ENCODE measurements at places on chromosomes 12 and 14.

DNA sequence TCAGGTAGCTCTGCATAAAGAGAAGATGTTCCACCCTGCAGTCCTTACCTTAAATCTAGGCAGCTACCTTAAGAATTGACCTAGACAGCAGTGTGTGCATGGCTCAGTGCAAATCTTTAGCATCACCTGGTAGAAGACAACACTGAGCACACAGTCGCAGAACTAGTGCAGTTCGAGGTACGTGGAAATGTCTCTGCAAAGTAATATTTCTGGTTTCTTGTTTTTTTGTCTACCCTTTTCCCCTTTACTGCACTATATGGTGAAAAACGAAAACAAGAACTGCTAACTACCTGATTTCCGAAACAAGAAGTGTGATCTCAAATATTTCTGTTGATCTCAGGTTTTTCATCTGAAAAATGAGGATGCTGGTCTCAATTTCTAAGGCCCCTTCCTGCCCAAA lies 82.5 kb downstream of the ETV6 start:
- DNase-seq, result no peak

- no peak for DNase-seq
These were observed 70.2 kb downstream of the BAZ1A start for GRCh38 chr14:34804933-34805332.

DNA sequence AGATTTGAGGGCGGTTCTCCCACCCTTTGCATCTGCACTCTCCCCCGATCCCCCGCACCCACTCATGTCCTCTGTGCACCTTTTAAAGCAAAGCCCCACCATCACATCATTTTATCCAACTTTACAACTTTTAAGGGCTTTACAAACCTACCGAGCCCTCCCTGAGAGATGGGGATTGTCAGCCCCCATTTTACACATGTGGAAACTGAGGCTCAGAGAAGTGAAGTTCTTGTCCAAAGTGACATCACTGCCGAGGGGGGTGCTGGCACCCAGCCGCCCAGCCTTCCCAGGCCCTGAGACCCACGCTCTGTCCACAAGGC lies 334.2 kb downstream of the MED13L start:
- DNase-seq, result no peak

- no peak for DNase-seq
These were observed 24.7 kb upstream of the KRT78 start for GRCh38 chr12:52873513-52873831.

GRCh38 chr12:54660320-54660962 lies 12.3 kb upstream of the DCD start:
- DNase-seq, result no peak

DNA sequence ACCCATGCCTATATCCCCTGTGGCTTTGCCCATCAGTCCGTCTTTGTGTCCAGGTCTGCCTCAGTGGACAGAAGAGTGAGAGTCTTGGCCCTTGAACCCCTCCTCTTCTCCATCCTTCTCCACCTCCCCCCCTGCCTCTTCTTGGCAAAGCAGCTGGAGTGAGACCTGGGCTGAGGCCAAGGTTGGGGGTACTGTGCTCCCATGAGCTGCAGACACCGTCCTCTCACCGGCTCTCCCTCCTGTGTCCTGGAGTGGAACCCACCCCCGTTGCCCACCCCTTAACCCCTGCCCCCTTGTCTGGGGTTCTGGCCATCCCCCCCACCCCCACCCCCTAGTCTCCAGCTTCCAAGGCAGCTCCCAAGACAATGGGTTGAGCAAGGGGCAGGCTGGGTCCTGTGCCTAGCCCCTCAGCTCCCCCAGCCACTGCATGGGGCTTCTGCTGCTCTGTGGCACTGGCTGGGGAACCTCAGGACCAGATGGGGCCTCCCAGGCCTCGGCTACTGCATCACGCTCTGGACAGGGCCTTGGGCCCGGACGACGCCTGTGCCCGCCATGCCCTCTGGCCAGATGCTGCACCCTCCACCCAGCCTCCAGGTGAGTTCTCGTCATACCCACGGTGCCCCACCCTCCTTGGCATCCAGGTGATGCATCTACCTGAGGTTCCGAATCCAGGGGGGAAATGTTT lies 35.7 kb downstream of the RTL1 start:
- DNase-seq, result no peak

GRCh38 chr14:94650806-94651805 lies 38.9 kb downstream of the SERPINA3 start:
- no peak for DNase-seq

- DNase-seq, result no peak
These were observed 41.1 kb downstream of the CACNA2D4 start for GRCh38 chr12:1877169-1877878.

GRCh38 chr14:23528555-23528954 lies 23.0 kb downstream of the ZFHX2 start:
- DNase-seq, result no peak

- no peak for DNase-seq
These were observed 817 bp upstream of the IPO8 start for GRCh38 chr12:30696486-30696885.

GRCh38 chr12:130014485-130014807 lies 110.6 kb upstream of the TMEM132D start:
- peak; percentile 7 for DNase-seq

DNA sequence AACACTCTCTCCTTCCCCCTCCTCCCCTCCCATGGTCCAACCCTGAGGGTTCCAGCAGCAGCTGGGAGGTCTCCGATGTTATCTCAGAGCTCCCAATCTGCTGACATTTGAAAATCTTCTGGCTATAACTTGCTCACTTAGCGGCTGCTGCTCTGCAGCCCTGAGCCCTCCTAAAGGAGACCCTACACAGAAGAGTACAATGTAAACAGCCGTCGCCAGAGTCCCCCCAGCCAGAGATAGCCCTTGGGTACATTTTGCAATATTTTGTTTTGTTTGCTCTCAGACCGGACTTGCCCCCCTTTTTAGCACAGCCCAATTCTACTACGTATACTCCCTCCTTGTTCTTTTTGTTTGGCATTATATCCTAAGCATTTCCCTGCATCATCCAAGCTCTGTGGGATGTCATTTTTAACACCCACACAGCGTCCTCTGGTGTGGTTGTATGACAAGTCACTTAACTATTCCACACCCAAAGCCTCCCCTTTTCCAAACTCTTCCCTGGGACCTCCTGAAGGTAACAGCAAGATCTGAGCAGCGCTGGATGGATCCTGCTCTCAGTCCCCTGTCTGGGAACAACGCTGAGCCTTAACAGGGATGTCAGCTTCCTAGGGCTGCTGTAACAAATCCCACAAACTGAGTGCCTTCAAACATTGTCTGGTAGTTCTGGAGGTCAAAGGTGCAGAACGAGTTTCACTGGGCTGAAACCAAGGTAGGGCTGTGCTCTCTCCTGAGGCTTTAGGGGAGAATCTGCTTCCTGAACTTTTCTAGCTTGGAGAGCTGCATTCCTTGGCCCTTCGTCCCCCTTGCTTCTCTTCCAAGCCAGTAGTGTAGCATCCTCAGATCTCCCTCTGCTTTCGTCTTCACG lies 25.3 kb upstream of the TCL1B start:
- no peak for DNase-seq

DNA sequence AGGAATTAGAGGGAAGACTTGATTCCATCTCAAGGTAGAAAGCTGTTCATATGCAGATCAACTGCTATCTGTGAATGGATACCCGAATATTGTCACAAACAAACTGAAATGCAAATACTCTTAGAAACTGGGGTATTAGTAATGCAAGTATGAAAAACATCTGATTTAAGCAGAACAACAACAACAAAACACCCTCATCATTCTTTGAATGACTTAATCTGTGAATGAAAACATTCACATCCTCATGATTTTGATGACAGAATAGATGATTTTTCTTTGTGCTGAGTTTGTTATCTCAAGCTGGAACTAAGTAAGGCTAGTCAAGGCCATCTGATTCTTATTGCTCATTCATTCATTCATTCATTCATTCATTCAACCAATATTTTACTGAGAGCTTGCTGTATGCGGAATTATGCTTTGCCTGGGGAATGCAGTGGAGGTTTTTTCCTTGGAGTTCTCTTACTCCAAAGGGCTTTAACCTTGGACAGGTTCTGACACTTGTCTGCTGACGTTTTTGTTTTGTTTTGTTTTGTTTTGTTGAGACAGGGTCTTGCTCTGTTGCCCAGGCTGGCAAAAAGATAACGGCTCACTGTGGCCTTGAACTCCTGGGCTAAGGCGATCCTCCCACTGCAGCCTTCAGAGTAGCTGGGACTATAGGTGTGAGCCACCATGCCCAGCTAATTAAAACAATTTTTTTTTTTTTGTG lies 23.3 kb downstream of the OR10G3 start:
- DNase-seq, result no peak

DNA sequence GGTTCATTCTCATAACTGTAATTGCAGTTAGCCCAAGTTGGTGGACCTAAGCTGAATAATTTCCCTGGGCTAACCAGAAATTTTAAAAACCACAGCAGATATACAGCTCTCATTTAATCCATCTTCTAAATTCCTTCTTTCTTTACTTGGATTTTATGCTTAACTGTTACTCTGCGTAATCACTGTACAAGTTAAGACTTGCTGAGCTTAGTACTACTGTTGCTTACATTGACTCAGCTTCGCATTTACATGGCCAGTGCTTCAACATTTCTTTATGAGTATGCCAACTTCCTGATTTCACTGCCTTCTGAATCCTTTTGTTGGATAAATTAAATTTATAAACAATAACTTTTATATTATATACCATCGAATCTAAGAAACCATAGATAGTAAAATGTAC lies 147.4 kb downstream of the SLC38A4 start:
- DNase-seq, result no peak

DNA sequence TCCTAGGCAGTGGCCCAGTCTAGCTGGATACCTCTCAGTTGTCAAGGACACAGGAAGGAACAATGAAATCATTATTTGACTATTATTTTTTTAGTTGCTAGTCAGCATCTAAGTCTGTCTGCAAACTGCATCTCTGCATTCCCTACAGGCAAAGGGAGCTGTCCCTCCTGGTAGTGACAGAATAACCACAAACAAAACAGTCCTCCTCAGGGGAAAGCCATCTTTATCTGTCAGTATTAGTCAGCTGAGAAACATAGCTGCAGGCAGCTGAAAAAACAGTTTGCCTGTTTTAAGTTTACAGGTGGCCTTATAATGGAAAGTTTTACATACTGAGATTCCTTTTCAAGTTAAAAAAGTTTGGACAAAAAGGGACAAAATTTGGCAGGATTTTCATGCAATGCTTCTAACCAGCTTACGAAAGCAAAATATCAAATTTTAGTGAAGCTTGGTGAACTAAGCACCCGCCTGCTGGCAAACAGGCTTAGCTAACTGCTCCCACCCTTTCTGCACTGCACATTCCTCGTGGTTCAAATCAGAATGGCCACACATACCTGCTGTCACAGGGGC lies 29.5 kb downstream of the SLC25A21 start:
- no peak for DNase-seq

DNA sequence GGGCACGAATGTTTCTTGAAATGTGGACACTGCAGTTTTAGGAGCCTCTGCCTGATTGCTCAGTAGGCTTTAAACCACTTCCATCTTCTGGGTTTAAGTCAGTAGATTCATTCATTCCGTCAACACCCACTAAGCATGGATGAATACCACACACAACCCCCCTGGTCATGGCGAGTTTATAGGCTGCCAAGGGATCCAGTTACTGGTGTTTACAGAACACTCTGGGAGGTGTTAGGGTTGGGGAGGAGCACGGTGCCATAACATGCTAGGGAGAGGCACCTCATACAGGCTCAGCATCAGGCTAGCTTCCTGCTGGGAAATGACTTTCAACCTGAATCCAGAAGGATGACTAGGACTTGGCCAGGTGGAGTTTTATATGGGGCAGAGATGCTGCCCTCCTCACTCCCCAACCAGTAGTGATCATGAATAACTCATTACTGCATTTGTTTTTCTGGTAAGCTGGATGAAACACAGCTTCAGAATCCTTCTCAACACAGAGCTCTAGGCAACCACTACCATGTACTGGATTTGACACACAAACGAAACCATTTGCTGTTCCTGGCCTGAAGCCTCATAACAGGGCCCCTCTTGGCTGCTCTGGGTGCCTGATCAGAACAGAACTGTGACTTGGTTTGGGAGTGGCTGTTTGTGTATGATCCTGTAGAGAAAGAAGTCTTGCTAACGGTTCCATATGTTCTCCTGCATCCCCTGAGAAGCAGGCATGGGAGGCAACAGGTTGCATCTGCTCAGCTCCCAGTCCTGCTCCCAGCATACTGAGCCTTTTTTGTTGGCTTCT lies 47.9 kb downstream of the FBXW8 start:
- no peak for DNase-seq

GRCh38 chr12:94832780-94833681 lies 170.5 kb downstream of the NDUFA12 start:
- DNase-seq, result no peak

DNA sequence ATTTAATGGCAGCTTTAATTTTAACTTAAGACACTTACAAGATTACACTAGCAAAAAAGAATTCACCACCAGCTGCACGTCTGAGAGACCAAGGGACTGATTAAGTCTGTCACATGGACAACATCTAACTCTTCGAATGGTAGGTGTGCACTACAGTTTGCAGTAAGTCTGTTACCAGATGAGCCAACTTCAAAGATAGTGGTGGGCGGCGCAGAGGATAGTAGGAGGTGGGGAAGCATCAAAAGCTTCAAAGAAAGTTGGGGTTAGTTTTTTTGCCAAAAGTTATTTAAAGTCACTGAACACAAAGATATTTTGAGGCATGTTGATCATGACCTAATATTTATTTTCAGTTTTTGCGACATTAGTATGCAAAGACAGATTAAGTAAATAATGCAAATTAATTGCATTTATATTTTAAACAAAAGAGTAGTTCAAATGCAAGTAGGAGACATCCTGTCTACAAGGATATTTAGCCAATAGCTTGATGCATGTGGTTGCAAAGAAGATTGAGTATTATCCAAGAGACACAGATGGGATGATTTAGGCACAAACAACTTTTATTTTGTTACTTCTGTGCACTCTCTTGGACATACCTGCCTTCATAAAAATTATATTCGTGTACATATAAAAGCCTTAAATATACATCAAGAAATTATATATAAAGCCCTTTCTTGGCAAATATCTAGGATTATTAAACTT lies 327.7 kb downstream of the BMP4 start:
- no peak for DNase-seq

GRCh38 chr12:106329231-106329982 lies 26.9 kb downstream of the TCP11L2 start:
- DNase-seq, result no peak

- DNase-seq, result no peak
These were observed 35.1 kb upstream of the C14orf180 start for GRCh38 chr14:104544362-104544961.

- DNase-seq, result no peak
These were observed 252.0 kb upstream of the ARID2 start for GRCh38 chr12:45477526-45477925.

DNA sequence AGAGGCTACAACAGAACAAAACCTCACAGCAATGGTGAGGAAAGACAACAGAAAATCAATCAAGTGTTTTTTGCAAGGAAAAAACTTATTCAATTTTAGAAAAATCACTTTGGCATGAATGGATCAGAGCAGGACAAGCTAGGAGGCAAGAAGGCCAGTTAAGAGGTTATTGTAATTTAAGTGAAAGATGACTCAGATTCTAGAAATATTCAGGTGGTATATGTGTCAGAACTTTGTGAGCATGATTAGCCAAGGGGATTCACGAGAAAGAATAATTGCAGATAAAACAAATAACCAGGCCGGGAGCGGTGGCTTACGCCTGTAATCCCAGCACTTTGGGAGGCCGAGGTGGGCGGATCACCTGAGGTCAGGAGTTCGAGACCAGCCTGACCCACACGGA lies 12.7 kb downstream of the GCH1 start:
- DNase-seq, result no peak

Measured in RKO (cell line).